ENCODE measurements at places on chromosomes 5 and 9.
A peak's percentile ranks its signal among the peaks of the same experiment; 100 is the strongest.

- no peak for DNase-seq
Observed at GRCh38 chr5:88808153-88808552, 74.8 kb downstream of the MEF2C start.

DNA sequence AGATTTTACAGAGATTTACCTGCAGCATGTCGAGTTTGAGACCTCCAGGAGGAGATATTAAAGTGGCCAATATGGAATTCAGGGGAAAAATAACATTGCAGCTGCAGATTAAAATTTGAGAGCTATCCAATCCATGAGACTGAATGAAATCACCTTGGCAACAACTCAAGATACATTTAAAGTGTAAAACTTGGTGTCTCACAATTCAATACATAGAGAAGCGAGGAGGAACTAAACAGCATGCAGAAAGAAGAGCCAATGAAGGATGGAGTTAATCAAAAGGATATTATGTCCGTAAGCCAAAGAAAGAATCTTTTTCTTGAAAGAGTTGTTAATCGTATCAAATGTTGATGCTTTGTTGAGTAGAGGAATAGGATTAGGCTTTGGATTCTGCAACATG is 455.1 kb downstream of the CDH18 start:
- DNase-seq: no peak

DNA sequence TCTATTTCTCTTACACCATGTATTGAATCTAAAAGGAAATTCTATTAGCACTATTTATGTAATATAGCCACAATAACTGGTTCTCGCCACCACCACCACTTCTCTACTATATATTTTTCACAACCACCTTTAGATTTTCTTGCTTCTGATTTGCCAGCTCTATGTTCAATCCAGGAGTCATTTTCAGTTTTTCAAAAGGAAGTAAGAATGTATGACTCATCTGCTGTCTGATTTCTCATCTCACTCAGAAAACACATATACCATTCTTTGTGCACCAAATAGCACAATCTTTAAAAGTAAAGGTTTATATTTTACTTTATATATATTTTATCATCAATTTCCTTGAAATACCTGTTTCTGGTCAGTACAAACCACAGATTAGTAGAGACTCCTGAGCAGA is 1127.5 kb downstream of the TAF11L14 start:
- DNase-seq: no peak

GRCh38 chr9:133701981-133702797 is 36.0 kb downstream of the SARDH start:
- DNase-seq: no peak

GRCh38 chr5:56686337-56687195 is 128.8 kb upstream of the MAP3K1 start:
- no peak for DNase-seq

- DNase-seq: no peak
Observed at GRCh38 chr5:144332265-144332664, 161.6 kb downstream of the KCTD16 start.

- no peak for DNase-seq
Observed at GRCh38 chr5:64637144-64637543, 53.2 kb upstream of the SHISAL2B start.

DNA sequence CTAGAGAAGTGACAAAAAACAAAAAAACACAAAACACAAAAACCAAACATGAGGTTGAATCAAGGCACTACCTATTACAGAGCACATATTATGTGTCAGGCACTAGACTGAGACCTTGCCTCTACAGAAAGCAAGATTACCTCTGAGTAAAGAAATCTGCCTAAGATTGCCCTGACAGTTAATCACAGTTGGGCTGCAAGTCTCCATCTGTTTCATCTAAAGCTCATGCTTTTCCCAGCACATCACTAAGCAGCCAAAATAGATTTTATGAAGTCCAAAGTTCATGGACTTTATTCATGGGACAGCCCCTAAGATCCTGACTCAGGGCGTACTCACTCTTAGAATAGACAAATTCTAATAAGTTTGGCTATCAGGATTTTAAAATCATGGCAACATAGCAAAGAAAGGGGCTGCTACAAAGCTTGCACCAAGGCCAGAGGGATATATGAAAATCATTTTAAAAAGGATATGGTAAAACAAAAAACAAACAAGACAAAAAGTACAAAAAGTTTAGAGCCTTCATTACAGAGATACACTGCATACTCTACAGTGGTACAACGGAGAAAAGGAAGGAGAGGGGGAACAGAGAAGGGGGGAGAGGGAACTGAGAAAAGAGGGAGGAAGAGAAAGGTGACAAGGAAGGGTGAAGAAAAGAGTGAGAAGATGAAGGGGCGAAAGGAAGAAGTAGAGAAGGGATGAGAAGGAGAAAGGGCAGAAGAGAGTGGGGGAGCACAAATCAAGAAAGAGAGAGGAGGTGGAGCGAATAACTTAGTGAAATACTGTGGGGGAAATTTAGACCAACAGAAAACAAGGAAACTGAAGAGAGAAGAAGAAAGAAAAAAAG is 58.2 kb downstream of the RICTOR start:
- no peak for DNase-seq

DNA sequence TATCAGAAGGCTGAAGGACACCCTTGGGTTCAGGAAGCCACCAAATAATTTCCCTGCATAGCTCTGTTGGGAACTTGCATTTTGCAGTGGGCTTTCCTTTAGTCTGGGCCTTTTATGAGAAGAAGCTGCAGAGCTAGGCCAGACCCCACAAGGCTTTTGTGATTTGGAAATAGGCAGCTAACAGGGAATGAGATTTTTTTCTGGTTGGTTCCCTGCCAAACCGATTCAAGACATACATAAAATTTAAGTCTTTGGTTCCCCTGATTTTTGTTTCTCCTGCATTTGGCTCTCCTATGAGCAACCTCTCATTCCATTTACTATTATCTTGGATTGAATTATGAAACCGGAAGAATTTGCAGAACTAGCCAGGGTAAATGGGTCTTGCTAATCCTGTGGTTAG is 81.5 kb upstream of the PTCH1 start:
- DNase-seq: no peak

DNA sequence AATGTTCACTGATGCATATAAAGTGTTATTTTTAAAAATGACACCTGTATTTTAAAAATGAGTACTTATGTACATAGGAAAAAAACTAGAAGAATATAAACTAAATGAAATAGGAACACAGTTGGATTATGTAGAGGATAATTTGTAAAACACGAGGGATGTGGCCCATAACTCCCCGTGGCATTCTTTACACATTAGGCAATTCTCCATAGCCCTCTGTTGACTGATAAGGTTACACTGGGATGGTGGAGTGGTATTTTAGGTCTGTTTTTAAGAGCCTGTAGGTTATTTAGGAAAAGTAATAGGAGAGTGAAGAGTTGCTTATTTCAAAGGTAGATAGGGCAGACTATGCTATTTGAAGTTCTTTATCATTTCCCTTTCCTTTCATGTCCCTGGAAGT is 1.8 kb downstream of the CAVIN4 start:
- DNase-seq: no peak

DNA sequence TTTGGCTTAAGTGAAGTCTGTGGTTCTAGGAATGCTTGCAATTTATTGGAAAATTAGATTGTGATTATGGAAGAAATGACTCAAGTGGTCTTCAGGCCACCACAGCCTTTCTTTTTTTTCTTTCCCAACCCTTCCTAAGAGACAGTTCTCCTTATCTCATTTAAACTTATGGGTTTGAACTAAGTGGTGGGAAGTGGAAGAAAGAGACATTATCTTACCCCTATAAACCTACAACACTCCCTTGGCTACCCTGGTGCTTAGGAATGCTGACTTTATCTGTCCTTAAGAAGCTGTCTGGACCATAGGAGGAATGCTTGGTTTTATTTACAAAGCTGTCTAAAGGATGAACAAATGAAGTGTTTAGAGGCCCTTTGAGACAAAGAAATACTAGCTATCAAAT is 5.1 kb upstream of the ERAP1 start:
- no peak for DNase-seq

- peak; percentile 25 for DNase-seq
Observed at GRCh38 chr9:25994605-25995004, 316.4 kb upstream of the TUSC1 start.

GRCh38 chr9:76464706-76465105 is 5.7 kb downstream of the GCNT1 start:
- no peak for DNase-seq

- DNase-seq: no peak
Observed at GRCh38 chr5:123696921-123697341, 185.0 kb downstream of the CSNK1G3 start.

- DNase-seq: no peak
Observed at GRCh38 chr9:71268871-71269635, 147.6 kb upstream of the TRPM3 start.

GRCh38 chr9:94586316-94586715 is 7.3 kb downstream of the FBP2 start:
- DNase-seq: no peak

- DNase-seq: no peak
Observed at GRCh38 chr5:143648696-143649095, 163.3 kb upstream of the HMHB1 start.

DNA sequence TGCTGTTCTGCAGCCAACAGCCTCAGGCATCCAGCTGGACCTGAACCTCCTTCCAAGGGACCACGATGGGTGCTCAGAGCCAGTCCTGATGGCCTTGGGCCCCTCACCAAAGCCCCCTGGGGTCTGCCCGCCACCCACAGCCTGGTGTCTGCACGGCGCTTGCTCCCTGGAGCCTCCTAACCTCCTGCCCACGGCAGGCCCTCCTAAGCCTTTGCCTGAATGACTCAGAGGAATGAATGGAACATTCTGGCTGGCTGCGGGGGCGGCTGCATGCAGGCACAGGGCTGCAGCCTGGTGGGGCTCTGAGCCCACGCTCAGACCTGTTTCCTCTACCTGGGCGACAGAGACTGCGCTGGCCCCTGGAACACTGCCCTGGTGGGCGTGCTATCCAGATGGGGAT is 6.9 kb downstream of the SOHLH1 start:
- DNase-seq: no peak

- no peak for DNase-seq
Observed at GRCh38 chr9:114991861-114992260, 61.5 kb upstream of the TNFSF8 start.

GRCh38 chr5:145863003-145863402 is 9.8 kb downstream of the GRXCR2 start:
- DNase-seq: no peak

GRCh38 chr9:14616188-14616982 is 76.8 kb downstream of the ZDHHC21 start:
- peak; percentile 36 for DNase-seq

GRCh38 chr5:586751-587285 is 25.3 kb upstream of the CEP72 start:
- DNase-seq: no peak

DNA sequence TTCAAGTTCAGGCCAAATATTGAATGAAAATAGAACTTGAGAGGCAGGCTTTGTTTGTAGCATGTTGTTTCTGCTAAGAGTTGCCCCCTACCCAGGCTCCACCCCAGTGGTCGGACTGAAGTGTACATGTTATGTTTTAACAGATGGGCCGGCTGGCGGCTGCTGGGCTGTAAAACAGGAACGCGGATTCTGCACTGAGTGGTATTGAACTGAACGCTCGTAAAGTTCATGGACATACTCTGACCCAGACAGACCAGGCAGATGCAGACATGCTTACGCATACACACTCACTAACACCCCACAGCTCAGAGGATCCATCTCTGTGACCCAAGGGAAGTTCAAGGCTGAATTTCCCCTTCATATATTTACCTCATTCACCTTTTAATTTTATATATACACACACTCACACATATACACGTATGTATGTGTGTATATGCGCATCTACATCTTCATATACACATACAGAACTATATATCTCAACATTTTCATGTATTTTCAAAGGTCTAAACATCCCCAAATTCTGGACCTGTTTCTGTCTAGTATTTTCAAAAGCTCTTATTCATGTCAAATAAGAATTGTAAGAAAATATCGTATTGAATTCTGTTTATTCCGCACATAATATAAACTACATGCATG is 1.4 kb downstream of the MARCHF3 start:
- DNase-seq: no peak

DNA sequence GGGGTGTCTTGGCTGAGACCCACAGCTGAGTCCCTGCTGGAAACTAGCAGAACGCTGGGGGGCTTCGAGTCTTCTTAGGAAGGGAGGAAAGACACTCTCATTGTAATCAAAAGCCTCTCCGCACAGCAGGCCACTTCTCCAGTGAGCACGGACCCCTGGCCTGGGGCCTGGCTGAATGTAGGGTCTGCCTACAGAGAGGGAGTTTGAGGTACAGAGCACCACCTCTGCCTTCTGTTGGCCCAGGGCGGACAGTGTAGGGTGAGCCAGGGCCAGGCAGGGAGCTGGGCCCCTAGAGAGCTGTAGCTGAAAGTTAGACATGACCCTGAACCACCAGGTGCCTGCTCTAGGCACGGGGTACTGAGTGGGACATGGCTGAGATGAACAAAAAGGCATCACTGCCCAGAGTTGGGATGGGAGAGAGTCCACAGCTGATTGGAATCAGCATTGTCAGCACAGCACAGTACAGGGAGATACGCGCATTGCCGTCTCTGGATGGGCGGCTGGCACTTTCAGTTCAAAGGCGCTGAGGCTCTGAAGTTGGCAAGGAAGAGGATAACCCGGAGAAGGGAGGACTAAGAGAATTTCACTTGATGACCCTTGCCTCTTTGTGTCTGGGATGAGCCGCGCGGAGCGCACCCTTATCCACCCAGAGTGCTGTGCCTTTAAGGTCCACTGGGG is 363 bp upstream of the SLC25A48 start:
- DNase-seq: peak; percentile 5

DNA sequence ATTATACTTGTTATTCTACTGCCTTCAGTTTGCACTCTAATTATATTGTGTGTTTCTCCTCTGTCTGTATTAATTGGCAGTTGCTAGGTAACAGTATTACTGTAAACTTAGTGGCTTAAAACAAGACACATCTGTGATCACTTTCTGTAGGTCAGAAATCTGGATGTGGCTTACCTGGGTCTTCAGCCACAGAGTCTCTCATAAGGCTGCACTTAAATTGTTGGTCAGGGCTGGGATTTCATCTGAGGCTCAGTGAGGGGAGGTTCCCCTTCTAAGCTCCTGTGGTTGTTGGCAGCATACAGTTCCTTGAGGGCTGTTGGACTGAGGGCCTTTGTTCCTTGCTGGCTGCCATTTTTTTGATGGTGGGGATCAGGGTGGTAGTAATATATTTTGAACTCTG is 68.8 kb downstream of the SLC44A1 start:
- no peak for DNase-seq

- DNase-seq: no peak
Observed at GRCh38 chr9:129341171-129341986, 163.3 kb upstream of the IER5L start.

DNA sequence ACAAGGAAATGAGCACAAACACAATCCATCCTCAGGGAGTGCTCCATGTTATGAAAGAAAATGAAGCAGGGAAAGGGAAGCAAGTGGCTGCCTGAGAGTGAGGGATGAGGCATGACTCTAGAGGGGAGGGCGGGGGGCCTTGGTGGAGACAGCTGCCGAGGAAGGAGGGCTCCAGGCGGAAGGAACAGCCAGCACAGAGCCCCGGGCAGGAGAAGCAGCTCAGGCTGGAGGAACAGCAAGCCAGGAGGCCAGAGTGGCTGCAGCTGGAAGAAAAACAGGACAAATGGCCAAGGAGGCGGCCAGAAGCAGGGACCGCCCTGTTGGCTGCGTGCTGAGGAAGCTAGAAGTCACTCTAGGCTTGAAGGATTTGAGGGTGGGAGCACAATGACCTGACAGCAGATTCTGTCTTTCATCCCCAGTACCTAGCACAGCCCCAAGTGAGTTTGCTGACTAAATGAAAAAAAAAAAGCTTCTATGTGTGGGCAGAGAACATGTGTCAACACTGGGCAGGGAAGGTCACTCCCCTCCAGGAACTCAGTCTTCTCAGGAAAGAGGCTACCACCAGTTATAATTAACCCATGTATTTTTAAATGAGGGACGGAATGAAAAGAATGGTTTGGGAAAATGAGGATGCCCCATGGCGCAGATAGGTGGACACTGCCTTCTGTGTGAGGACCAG is 142.8 kb downstream of the DCP2 start:
- DNase-seq: no peak

Measured in glomerular endothelial cell (primary cell).